SW 1271 (cell line): ENCODE measurements at places on chromosomes 7 and 10.

- no peak for DNase-seq
These were observed 77.4 kb downstream of the HTR7 start for GRCh38 chr10:90780488-90780887.

- DNase-seq = no peak
These were observed 179.3 kb downstream of the WNT2 start for GRCh38 chr7:117143580-117143979.

DNA sequence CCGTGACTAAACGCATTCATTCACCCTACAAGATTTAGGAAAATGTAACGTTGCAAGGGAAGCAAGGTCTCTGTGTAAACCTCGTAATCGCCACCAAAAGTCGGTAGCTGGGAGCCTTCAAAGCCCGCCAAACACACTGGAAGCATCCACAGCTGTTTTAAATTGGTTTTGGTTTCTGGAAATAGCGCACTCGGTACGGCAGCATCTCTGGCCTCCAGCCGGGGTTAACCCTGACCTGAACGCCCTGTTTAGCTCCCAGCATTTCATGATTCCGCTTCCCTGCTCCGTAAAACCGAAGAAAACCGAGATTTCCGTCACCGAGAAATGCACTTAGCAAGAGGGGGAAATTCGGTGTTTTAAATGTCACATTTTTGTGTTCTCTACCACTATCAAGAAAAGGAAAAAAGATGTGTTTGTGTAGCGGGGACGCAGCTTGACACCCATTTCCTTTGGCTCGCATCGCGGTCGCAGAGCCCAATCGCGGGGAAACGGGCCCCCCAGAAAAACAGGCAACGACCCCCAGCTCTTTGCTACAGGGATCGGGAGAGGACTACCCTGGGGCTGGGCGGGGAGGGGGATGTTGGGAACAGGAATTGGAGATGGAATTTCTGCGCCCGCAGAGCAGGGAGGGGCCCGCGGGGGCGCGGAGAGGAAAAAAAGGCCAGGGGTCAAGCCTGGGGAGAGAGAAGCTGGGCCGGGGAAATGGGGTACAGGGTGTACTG, 646 bp downstream of the SGCE start:
- DNase-seq = no peak

DNA sequence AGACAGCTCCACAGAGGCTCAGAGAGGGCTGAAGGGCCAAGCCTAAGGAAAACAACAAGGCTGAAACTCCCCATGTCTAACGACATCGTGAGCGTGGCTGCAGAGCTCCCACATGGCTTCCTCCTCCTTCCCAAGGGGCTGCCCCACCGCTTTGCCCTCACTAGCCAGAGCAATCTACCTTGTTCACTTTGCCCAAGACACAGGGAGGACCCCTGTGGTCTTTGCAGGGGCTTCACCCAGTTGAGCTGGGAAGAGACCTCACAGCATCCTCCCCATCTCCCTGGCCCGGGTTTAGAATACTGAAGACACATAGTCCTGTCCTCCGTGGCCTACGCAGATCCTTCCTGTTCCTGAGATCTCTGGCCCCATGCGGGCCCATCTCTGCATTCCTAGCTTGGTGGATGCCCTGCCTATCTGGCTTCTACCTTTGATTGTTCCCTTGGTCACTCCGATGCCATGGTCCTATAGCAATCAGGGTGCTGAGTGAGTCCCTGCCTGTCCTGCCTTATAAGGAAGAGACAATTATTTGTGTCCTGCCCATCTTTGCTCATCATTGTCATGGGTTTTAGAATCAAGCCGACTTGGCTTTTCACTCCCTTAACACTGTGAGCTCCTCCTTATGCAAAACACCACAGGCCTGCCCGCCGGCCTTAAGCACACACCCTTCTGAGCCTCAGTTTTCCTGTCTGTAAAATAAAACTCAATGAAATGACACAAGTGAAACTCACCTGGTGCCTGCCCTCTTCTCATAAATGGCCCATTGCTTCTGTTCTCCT, 73.2 kb downstream of the PARP12 start:
- no peak for DNase-seq

- no peak for DNase-seq
These were observed 213.1 kb upstream of the FAM3C start for GRCh38 chr7:121609208-121609607.

GRCh38 chr7:127997226-127997922, 33.9 kb downstream of the LRRC4 start:
- DNase-seq = no peak

- no peak for DNase-seq
These were observed 2.6 kb downstream of the IMPDH1 start for GRCh38 chr7:128407233-128407589.

DNA sequence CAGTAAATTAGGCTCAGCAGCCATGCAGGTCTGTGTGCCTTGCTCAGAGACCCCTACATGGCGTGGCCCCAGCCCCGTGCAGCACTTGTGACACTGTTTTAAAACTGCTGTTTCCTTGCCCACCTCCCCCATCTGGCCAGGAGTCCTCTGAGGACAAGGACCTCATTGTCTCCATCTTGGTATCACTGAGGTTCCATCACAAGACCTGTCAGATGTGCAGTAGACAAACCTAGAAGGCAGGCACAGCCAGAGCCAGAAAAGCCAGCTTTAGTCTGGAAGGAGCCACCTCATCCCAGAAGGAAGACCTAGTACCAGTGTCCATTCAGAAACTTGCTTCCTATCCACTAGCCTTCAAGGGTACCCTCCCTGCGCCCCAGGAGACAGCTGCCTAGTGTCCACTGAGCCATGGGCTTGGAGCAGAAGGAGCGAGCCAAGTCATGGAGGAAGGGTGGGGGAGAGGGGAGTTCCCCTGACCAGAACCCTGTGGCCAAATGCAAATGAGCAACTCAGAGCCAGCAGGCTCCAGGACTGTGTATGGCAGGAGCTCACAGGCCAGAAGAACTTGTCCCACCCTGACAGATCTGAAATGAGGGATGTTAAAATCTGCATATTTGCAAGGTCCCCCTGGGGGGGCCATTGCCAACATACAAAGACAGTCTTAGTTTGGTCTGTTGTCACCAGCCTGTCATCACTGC, 176.1 kb downstream of the SH3PXD2A start:
- DNase-seq = no peak

DNA sequence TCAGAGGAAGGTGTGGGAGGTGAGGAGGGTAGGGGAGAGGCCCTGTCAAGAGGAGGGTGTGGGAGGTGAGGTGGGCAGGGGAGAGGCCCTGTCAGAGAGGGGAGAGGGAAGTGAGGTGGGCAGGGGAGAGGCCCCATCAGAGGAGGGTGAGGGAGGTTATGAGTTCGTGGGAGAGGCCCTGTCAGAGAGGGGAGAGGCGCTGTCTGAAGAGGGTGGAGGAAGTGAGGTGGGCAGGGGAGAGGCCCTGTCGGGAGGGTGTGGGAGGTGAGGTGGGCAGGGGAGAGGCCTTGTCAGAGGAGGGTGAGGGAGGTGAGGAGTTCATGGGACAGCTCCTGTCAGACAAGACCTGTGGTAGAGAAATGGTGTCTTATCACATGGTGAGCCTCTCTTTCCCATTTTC, 74.4 kb downstream of the INPP5A start:
- no peak for DNase-seq

DNA sequence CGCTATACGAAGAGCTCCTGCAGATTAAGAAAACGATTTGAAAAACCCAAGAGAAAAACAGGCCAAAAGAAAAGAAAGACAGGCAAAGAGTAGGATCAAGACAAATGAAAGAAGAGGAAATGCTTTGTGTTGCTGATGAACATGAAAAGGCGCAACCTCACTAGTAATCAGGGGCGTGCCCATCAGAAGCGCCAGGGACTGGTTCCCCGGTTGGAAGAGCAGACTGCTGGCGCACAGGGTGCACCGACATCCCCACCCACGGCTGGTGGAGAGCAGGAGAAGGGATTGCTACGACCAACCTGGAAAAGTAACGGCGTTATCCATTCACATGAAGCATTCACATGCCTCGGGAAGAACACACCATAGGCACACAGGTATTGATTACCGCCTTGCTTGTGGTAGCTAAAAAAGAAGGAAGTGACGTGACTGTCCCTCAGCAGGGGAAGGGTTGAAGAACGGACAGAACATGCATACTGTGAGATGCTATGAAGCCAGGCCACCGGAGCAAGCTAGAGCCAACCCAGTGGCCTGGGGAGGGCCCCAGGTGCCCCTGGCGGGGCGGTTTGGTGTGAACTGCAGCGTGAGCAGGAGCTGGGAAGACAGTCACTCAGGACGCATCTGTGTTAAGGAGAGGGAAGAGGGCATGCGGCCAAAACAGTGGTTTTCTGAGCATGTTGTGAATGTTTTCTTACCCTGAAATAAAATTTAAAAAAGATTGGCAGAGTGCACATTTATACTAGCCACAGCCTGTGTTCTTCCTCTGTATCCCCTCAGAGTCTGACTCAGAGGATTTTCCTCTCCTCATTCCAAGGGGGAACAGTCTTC, 18.3 kb downstream of the AGAP3 start:
- DNase-seq = no peak
